H1 (cell line): ENCODE measurements at places on chromosomes 12 and 14.

DNA sequence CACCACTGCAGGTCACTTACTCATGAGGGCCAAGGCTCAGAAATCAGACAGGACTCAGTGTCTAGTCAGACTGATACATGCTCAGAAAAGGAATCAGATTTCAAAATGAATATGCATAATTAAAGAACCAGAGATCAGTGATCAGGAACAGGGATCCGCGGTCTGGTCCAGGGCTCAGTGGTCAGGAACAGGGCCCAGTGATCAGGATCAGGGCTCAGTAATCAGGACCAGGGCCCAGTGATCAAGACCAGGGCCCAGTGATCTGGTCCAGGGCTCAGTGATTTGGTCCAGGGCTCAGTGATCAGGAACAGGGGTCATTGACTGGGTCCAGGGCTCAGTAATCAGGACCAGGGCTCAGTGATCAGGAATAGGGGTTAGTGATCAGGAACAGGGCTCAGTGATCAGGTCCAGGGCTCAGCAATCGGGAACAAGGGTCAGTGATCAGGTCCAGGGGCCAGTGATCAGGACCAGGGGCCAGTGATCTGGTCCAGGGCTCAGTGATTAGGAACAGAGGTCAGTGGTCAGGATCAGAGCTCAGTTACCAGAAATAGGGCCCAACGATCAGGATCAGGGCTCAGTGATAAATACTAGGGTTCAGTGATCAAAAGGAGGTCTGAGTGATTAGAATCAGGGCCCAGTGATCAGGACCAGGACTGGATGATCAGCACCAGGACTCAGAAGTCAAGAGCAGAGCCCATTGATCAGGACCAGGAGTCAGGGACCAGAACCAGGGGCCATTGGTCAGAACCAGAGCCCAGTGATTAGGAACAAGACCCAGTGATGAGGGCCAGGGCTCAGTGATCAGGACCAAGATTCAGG lies 175.3 kb downstream of the TMEM121 start:
- DNase-seq, result no peak

- no peak for DNase-seq
These were observed 61.8 kb upstream of the ATF7IP start for GRCh38 chr12:14303661-14304155.

DNA sequence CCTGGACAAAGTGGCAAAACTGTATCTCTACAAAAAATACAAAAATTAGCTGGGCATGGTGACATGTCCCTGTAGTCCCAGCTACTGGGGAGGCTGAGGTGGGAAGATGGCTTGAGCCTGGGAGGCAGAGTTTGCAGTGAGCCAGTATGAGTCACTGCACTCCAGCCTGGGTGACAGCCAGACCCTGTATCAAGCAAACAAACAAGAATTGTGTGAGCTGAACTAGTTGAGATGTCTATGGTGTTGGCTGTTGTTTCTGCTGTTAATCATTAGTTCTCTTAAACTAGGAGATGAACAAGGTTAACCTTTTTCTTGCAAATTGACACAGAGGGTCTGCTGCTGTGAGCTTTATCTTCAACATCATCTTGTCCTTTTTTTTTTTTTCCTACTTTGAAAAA lies 23.6 kb downstream of the RASSF3 start:
- DNase-seq, result no peak

DNA sequence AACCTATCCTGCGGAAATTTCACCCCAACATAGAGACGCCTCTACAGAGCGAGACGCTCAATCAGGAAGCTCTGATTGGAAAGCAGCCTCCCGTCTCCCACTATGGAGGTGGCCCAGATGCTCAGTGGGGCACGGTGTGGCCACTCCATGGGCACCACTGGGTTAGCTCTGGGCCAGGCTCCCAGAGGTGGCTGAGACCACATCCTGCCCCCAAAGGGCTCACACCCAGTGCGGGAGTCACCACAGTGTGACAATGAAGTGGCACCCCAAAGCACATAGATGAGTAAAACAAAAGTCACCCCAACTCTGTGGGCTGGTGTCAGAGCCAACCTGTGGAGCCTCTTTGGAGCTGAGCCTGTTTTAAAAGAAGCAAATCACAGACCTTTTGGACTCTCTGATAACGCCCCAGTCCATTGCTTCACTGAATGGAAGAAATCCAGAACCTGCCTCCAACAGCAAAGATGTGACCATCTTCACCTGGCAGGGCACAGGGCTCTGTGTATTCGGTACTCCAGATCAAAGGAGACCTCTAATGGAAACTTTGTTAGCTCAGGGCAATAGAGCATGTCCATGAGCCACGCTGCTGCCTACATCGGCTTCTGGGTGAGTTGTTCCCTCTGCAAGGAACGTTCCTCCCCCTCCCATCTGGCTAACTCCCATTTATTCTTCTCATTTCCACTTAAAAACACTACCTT lies 19.6 kb downstream of the CLMN start:
- DNase-seq, result no peak

DNA sequence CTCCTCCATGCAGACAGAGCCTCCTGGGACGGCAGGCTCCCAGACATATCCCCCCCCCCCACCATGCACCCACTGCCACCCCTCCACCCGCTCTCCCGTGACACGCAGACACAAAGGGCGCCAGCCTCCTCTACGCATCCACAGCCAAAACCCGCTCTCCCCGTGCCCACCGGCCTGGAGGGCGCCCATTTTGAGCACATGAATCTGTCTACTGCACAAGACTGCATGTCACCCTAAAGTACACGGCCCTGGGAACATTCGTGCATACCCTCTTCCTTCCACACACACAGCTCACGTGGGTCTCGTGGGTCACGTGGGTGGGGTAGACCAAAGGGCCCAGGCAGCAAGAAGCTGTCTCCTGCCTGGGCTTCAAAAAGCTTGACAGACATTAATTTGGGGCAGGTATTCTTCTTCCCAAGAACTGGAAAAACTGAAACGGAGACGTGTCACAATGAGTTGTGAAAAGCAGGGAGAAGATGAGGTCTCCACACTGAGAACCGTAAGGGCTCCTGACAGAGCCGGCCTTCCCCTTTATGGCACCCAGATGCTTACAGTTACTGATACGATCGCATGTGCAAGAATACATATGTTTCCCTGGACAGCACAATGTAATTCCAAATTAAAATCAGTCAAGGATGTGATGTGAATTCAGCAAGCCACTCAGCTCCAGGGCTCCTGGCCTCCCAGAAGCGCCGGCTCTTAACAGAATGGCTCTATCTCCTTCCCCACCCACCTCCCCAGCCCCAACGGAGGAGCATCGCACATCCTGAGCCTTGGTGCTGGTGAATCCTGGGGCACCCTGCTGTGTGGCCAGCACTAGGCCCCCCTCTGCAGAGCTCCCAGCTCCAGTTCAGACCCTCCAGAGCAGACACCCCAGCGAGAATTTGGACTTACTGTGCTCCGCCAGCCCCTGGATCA lies 1.9 kb downstream of the TGFB3 start:
- DNase-seq, result no peak

DNA sequence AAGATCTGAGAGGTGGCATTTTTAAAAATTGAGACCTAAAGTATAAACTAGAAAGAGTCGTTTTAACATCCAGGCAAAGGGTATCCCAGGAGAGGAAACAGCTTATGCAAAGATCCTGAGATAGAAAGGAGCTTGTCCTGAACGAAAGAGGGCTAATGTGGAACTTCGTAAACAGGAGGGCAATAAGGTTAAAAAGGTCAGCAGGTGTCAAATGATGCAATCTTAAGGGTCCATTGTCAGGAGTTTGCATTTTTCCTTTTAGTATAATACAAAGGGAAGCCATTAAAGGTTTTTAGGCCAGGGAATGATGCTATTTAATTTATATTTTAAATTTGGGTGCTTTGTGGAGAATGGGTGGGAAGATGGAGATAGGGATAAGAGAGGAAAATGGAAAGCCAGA lies 14.4 kb downstream of the FMNL3 start:
- DNase-seq, result no peak

- DNase-seq, result no peak
These were observed 129.8 kb downstream of the PIK3C2G start for GRCh38 chr12:18391151-18391550.
